Activated CD4-positive, alpha-beta T cell treated with anti-CD3 and anti-CD28 coated beads, Interleukin-2, amount 50 U/mL, for 24 hours (primary cell): ENCODE measurements at places on chromosomes 16 and 17.

GRCh38 chr16:57711993-57712392 is 17.4 kb downstream of the DRC7 start:
- no peak for DNase-seq

GRCh38 chr17:8189041-8189710 is 804 bp downstream of the BORCS6 start:
- no peak for DNase-seq

GRCh38 chr16:10965440-10966061 is 21.2 kb downstream of the CLEC16A start:
- no peak for DNase-seq

DNA sequence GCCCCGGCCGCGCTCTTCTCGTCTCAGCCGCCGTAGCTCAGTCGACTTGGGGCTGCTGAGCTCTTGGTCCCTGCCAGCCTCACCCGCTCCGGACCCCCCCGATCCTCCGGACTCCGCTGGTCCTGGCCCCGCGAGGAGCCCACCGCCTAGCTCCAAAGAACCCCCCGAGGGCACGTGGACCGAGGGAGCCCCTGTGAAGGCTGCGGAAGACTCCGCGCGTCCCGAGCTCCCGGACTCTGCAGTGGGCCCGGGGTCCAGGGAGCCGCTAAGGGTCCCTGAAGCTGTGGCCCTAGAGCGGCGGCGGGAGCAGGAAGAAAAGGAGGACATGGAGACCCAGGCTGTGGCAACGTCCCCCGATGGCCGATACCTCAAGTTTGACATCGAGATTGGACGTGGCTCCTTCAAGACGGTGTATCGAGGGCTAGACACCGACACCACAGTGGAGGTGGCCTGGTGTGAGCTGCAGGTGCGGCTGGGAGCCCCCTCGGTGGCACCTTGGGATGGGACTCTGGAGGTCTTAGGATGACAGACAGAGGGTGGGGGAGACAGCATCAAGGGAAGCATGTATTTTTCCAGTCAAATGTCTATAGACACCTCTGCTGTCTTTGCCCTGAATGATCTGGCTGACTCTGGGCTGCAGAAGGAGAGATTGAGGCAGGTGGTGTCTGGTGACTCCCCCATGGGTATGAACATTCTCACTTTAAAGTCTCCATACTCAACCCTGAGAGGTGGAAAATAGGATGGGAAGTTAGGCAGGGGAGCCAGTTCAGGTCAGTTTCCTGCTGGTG is 635 bp downstream of the WNK4 start:
- DNase-seq, result no peak

DNA sequence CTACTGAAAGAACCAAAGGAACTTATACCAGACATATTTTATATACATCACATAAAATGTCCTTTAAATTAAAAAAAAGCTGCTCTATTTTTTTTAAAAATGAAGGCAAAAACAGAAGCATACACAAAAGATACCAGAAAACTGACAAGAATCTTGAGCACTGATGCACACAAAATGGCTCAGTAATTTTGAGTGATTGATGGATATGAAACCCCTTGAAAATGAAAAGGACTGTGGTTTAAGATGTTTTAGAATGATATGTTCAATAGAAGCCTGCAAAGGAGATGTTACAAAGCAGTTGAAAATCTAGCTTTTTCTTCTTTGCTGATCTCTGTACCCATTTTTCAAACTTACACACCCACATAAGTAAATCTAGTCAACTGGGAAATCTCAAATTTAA is 2.7 kb downstream of the C16orf87 start:
- no peak for DNase-seq

GRCh38 chr17:51078009-51078592 is 42.6 kb downstream of the SPAG9 start:
- no peak for DNase-seq

- peak; percentile 74 for DNase-seq
Observed at GRCh38 chr16:87963400-87963799, 12.2 kb downstream of the BANP start.

- DNase-seq, result no peak
Observed at GRCh38 chr16:88472637-88473205, 19.6 kb downstream of the ZFPM1 start.

- no peak for DNase-seq
Observed at GRCh38 chr16:81521141-81521626, 76.6 kb downstream of the CMIP start.

DNA sequence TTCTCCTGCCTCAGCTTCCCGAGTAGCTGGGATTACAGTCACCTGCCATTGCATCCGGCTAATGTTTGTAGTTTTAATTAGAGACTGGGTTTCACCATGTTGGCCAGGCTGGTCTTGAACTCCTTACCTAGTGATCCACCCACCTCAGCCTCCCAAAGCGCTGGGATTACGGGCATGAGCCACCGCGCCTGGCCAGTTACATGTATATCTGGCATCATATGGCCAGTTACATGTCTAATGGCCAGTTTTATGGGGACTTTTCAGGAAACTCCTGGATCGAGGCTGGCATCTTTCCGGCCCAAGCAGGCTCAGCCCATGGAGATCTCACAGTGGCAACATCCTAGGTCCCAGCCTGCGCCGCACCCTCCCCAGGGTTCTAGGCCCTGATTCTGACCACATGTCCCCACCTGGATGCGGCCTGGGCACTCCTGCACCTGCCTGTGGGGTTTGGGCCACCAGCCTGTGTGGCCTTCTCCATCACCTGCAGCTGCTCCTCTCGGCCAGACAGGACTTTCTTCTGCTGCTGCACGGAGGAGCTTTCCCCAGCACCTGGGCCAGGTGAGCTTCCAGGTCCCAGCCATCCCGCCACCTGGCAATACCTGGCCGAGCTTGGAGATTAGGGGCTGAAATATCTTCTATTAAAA is 1.3 kb upstream of the CIAO3 start:
- no peak for DNase-seq

DNA sequence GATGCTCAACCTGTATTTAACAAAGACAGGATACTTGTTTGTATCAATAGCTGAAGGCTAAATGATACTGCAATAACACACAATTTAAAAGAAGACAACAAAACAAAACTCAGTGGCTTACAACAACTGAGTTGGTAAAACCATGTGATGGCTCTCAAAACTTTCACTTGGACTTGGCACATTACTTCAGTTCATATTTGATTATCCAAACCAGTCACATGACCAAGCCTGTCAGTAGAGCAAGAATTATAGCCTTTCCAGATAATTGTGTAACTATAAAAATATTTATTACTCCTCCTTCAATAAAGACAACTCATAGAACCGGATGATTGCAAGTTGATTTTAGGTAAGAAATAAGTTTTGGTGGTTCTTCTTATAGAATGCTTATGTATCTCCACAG is 56.8 kb downstream of the NQO1 start:
- no peak for DNase-seq

GRCh38 chr16:24988593-24989338 is 26.4 kb downstream of the ARHGAP17 start:
- peak; percentile 7 for DNase-seq

DNA sequence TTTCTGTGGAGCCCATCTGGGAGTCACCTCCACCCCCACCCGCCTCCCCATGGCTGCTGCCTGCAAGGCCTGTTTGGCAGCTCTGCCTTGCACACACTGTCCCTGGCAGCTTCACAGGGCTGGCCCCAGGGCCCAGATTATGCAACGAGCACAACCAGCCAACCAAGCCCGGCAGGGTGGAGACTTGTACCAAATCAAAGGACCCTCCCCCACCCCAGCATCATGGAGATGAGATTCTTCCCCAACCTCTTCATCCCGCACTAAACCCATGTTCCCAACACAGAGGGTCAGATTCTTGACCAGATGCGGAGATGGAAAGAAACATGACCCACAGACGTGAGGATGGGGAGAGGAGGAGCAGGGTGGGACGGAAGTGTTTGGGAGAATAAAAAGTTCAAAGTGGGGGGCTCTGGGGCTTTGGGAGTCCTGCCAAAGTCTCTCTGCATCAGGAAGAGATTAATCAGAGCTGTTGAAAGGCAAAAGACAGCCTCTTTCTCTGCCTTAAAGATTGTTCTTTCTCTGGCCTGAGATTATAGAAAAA is 3.8 kb downstream of the SMARCD2 start:
- DNase-seq, result no peak

- no peak for DNase-seq
Observed at GRCh38 chr17:63641692-63642448, 19.7 kb downstream of the MAP3K3 start.

DNA sequence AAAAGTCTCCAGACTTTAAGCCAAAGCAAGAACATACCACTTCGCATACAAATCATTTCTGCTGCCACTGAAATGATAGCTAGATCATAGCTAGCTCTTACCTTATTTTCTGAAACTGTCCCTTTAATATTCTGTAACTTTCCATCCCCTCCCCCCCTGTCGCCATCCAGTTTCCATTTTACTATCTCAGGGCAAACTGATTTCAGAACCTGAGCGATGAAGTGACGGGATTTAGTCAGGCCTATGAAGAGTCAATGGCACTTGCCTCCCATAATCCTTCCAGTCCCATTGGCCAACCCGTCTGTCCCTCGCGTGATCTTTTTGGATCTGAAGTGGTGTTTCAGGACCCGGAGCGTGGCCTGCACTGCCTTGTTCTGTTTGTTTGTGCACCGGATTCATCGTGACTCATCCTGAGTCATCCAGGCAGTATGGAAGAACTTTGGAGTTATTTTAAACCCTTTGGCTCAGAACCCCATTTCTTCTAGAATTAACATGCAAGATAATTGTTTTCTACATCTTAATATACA is 199.8 kb upstream of the CHMP6 start:
- no peak for DNase-seq

- peak; percentile 93 for DNase-seq
Observed at GRCh38 chr17:47889734-47890529, 6.1 kb upstream of the SP2 start.

DNA sequence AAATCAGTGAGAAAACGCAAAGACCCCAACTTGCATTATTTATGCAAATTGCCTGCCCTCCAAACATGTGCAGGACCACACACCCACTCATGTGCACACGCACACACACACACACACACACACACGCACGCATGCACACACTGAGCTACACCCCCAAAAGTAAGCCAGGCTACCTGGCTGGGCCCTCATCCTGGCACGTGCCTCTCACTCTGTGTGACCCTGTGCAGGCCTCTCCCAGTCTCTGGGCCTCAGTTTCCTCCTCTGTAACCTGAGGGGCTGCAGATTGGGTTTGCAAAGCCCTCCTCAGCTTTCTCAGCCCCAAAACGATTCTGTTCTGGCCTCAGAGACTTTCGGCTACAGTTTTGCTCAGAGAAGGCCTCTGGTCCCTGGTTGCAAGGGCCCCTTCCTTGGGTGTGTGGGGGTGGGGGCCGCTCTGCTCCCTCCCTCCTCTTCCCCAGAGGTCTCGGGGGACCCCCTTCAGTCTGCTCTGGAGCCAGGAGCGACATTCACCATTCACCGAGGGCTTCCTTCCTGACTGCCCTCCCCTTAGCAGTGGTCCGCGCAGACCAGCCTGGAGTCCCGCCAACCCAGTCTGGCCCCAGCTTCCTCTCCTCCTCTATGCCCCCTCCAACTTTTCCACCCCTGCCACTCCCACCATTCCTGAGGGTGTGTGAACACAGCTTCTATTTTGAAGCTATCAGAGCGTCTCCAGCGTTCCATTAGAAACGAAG is 5.4 kb upstream of the PIK3R6 start:
- DNase-seq, result no peak

GRCh38 chr17:6473128-6473767 is 29.0 kb downstream of the PIMREG start:
- peak; percentile 50 for DNase-seq

- no peak for DNase-seq
Observed at GRCh38 chr16:5633845-5634440, 536.3 kb upstream of the EEF2KMT start.

- DNase-seq, result no peak
Observed at GRCh38 chr17:27324771-27325339, 30.9 kb downstream of the WSB1 start.

GRCh38 chr16:4925791-4926190 is 11.2 kb downstream of the PPL start:
- no peak for DNase-seq

DNA sequence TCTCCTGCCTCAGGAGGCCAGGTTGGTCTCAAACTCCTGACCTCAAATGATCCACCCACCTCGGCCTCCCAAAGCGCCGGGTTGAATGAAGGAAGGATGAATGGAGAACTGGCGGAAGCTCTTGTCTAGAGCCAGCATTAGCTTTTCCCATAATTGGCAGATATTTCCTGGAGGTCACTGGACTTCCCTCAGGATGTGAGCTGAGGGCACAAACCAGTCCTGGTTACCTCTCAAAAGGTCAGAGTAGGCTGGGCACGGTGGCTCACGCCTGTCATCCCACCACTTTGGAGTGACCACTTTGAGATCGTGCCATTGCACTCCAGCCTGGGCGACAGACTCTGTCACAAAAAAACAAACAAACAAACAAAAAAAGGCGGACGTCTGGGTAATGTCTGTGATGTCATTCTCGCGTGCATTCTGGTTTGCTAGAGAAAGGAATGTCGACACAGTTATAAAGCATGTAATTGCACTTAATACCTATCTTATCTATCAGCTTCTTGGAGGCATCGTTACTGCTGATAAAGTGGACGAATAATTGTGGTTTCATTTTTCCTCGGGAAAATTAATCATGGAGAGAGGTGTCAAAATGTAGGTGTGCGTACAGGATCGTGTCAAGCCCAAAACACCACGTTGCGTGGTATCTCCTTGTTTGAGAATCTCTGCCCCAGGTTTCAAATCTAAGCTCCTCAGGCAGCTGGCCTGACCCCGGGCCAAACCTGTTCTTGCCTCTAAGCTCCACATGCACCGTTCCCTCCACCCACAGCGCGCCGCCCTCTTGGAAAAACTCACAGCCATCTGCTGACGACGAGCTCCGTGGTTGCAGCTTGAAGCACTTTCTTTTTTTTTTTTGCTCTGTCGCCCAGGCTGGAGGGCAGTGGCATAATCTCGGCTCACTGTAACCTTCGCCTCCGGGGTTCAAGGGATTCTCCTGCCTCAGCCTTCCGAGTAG is 6.4 kb upstream of the CRK start:
- DNase-seq, result no peak

GRCh38 chr16:89107203-89107582 is 13.5 kb downstream of the ACSF3 start:
- no peak for DNase-seq

DNA sequence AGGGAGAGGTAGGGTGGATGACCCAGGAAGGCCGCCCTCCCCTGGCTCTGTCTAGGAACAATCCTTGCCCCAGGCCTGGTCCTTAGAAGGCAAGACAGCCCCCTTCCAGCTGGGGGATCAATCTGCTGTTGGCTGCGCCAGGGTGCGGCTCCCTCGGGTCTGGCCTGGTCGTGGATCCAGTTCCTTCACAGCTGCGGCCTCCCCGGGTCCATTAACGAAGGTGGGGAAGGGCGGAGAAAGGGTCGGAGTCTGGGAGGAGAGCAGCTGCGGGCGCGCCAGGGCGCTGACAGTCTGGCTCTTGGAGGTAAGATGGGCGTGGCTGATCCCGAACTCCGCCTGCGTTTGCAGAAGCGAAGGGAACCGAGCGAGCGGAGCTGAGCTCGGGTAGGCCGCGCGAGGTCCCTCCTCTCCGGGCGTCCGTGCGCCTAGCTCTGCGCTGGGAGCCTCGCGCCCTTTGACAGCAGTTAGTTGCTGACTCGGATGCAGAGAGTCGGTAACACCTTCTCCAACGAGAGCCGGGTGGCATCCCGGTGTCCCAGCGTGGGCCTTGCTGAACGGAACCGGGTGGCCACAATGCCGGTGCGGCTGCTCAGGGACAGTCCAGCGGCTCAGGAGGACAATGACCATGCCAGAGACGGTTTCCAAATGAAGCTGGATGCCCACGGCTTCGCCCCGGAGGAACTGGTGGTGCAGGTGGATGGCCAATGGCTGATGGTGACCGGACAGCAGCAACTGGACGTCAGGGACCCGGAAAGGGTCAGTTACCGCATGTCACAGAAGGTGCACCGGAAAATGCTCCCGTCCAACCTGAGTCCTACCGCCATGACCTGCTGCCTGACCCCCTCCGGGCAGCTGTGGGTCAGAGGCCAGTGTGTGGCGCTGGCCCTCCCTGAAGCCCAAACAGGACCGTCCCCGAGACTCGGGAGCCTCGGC is at the start of gene HSPB9:
Gene HSPB9 (plus strand): TSS at position 434 of the 933 bp plus-strand sequence. CDS start 47 bp downstream, at position 481.
- DNase-seq, result no peak
